ENCODE measurements at places on chromosomes 4 and X.

DNA sequence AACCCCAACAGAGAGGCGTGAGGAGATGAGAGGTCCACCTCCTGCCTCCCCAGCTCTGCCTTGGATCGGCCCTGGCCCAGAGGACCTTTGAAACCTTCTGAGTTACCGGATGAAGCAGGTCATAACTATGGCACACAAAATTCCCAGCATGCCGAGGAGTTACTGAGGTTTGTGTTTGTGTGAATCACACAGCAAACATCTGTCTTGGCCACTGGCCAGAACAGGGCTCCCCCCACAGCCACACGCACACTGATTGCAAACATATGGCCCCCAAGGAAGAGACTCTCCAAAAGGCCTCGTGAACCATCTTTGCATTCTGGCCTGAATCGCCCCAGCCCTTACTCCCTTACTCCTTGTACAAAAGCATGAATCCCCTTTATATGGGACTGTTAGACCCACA is 18.9 kb downstream of the RPS4X start:
- no peak for DNase-seq

DNA sequence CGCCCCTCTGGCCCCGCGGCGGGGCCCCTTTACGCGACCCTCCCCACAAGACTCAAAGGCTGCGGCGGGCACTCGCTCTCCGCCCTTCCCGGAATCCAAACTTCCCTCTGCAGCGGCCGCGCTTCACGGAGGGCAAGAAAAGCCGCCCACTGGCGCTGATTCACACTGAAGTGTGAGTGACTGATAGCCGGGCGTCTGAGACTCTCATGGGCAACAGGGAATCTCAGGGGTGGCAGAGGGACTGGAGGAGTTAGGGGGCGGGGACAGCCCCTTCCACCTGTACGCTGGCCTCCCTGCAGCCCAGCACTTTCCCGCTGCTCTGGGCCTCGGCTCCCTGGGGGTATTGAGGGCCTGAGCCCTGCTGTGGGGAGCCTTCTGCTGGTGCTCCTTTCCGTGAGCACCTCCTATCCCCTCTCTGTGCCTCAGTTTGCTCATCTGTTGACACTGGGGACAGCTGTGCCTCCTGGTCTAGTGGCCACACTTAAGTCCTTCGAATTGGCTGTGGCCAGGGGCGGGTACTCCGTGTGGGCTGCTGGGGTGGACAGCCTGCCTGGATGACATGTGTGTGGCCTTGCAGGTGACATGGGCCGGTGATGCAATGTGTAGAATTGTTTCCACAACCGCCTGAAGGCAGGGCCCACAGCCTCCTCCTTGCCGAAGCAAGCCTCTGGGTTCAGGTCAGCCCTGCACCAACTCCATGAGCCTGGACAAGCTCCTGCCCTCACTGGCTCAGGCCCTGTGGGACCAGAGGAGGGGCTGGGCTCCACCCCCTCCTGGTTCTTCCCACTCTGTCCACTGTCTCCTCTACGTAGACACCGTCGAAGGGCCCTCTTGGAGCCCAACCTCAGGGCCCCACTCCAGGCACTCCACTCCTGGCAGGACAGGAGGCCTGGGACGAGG is 951 bp downstream of the SH3BP2 start:
- DNase-seq: no peak

- no peak for DNase-seq
Measured at GRCh38 chr4:75065909-75066308, 133.0 kb downstream of the PARM1 start.

GRCh38 chrX:10028283-10029104 is 61.3 kb downstream of the CLDN34 start:
- DNase-seq: no peak

- DNase-seq: no peak
Measured at GRCh38 chr4:19030048-19030447, 1008.5 kb upstream of the LCORL start.

DNA sequence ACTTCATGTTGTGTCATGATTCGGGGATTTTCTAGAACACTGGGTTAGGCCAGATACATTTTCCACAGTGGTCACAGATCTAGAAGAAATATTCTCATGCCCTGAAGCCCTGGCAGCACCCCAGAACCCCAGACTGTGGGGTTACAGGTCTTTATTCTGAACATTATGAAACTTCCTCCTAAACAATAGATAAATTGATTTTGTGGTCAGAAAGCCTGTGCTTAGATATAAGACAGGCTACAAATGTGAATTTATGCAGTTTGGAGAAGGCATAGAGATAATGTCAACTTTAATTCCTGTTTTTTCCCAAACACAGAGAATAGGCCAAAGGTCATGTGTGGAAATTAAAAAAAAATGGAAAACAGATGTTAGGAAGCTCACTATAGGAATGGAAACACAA is 492.9 kb downstream of the SPRY1 start:
- no peak for DNase-seq

DNA sequence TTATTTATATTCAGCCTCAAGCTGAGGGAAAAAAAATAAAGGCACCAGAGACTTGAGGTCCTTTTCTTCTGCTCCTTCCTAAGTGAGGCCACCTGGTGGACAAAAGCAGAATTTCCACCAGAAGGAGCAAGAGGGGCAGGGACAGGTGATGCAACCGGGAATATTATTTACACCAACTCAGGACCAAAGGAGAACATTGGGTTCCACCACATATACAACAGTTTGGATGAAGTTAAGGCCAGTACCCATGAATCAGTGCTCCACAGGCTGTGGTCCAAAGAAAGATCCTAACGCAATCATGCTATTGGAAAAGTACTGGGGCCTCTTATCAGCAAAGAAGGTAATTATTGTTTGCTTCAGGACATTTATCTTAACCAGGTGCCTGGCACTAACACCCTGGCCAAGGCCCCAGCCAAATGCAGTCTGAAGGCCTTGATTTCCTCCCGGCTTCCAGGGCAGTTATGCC is 57.4 kb downstream of the TSC22D3 start:
- peak; percentile 14 for DNase-seq

- no peak for DNase-seq
Measured at GRCh38 chr4:18932730-18933339, 911.3 kb upstream of the LCORL start.

GRCh38 chrX:96394598-96394997 is 290.0 kb upstream of the DIAPH2 start:
- DNase-seq: no peak

DNA sequence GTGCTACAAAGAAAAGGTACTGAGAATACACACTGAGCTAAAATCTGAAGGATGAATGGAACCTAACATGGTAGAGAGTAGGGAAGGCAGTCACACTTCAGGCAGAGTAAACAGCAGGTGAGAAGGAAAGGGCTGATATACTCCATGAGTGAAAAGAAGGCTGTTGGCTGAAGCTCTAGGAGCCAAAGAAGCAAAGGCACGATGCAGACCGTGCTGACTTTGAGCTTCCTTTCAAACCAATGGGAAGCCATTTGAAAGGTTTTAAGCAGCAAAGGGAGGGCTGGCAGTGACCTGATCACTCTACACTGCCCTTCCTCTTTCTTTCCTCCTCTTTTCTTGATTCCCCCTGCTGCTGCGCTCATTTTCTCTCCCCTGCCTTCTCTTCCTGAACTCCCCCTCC is 66.4 kb downstream of the TMEM154 start:
- DNase-seq: no peak

- no peak for DNase-seq
Measured at GRCh38 chrX:22165732-22166457, 106.8 kb upstream of the CBLL2 start.
